ENCODE measurements at places on chromosomes 7 and 10.

DNA sequence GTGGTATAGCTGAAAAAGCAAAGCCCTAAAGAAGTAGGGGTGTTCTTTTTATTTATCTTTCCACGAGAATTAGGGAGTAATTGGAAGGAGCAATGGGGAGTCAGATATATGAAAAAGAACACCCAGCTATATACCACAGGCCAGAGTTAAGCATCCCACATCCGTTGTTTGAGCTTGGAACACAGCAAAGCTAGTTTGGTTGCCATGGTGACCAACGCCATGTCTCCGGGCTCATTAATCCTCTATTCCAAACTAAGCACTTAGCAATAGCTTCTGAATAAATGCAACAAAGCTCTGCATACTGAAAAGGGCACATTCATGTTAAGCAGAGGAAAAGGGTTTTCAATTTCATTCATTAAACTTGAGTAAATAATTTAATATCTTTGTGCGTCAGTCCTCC, 23.5 kb downstream of the ASB4 start:
- H3K27ac ChIP-seq = no peak overlapping the region
- H3K36me3 ChIP-seq = no peaks in the 10 kb centered on the region
- no peak overlapping the region for H3K4me3 ChIP-seq
- DNase-seq = no peak

GRCh38 chr7:51428217-51428887, 111.7 kb upstream of the COBL start:
- H3K4me1 ChIP-seq = no peaks in the 10 kb centered on the region
- H3K4me3 ChIP-seq = no peak overlapping the region

GRCh38 chr10:21534604-21535493, 817 bp downstream of the MLLT10 start:
- peak overlapping the region; percentile 79 for H3K27ac ChIP-seq
- H3K4me3 ChIP-seq = peak overlapping the region; percentile 85

DNA sequence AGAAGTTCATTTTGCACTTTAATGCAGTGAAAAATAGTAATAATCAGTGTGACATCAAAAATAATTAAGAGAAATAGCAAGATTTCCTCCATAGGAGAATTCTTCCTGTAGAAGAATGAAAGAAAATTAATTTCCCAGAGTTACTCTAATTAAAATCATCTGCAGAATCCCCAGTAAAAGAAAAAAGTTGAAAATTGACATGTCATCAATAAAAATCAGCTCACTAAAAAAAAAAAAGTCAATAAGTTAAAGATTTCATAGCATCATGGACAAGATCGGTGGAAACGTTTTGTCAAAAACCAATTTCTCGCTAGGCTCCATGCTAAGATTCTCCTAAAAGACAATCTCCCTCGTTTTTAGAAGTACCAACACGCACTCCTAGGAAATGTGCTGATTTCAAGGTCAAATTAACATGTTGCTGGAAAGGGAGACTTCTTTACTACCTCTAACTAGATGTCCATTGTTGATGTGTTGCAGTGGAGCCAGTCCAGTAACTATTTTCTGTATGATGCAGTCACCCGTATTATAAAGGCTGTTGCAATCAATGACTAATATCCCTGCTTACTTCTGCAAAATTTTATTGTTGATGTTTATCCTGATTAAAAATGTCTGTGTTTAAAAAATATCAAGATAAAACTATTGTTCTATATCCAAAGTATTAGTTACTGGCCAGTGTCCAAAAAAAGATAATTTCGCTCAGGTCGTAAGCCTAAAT, 591.9 kb upstream of the MGMT start:
- H3K36me3 ChIP-seq = no peaks in the 10 kb centered on the region
- H3K4me1 ChIP-seq = no peaks in the 10 kb centered on the region
- no peak overlapping the region for H3K27ac ChIP-seq

DNA sequence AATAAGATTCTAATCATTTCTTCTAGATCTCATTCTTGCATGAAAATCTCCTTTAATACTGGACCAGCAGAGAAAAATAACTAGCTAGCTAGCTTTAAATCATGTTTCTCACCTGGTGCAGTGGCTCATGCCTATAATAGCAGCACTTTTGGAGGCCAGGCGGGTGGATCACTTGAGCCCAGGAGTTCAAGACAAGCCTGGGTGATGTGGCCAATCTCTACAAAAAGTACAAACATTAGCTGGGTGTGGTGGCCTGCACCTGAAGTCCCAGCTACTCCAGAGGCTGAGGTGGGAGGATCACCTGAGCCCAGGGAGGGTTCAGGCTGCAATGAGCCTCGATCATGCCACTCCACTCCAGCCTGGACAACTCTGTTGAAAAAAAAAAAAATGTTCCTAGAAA, 99.2 kb downstream of the BAMBI start:
- H3K4me3 ChIP-seq = no peak overlapping the region
- no peaks in the 10 kb centered on the region for H3K4me1 ChIP-seq
- DNase-seq = no peak
- H3K27me3 ChIP-seq = no peaks in the 10 kb centered on the region
- no peak overlapping the region for H3K27ac ChIP-seq
- H3K36me3 ChIP-seq = no peaks in the 10 kb centered on the region

GRCh38 chr7:152459724-152460251, 24.0 kb upstream of the KMT2C start:
- peaks cover 6% of the 10 kb centered on the region for H3K36me3 ChIP-seq
- no peaks in the 10 kb centered on the region for H3K27me3 ChIP-seq
- no peak for DNase-seq
- H3K4me1 ChIP-seq = no peaks in the 10 kb centered on the region
- H3K4me3 ChIP-seq = no peak overlapping the region

DNA sequence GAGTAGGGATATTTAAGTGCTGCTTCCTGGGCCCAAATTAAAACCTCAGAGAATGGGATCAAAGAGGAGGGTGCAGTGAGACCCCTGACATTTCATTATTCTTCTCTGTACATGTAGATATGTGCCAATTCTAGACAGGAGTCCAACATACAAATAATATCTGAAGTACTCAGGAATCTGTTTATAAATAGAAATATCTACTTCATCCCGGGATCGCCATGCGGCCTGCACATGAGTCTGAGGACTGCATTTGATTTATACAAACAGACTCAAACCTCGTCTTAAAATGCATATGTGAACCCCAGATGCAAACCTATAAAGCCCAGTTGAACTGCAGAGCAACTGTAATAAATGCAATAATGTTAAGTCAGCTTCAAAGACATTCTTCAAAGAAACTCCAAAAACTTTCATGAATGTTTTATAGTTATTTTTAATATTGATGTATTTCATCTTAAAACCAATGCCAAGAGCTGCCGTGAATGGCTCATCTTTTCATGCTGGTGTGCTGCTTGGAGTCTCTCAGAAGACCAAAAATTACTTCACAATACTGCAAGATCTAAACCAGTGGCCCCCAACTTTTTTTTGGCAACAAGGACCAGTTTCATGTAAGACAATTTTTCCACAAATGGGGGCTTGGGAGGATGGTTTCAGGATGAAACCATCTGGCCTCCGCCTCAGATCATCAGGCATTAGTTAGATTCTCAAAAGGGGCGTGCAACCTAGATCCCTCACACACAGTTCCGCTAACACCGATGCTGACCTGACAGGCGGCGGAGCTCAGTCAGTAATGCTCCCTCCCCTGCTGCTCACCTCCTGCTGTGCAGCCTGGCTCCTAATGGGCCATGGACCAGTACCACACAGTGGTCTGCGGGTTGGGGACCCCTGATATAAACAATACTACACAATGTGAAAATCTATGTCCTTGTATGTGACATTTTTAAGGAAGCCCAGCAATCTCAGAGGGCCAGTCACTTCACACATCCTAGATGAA, 166.9 kb downstream of the PARD3 start:
- no peaks in the 10 kb centered on the region for H3K4me1 ChIP-seq
- H3K36me3 ChIP-seq = peaks cover 1% of the 10 kb centered on the region
- H3K27me3 ChIP-seq = peaks cover 24% of the 10 kb centered on the region
- H3K4me3 ChIP-seq = no peak overlapping the region
- DNase-seq = no peak

GRCh38 chr10:26460736-26461135, 22.6 kb downstream of the APBB1IP start:
- H3K4me1 ChIP-seq = peaks cover 68% of the 10 kb centered on the region
- H3K27me3 ChIP-seq = no peaks in the 10 kb centered on the region
- H3K4me3 ChIP-seq = no peak overlapping the region
- H3K36me3 ChIP-seq = peaks cover 9% of the 10 kb centered on the region
- DNase-seq = no peak
- no peak overlapping the region for H3K27ac ChIP-seq

DNA sequence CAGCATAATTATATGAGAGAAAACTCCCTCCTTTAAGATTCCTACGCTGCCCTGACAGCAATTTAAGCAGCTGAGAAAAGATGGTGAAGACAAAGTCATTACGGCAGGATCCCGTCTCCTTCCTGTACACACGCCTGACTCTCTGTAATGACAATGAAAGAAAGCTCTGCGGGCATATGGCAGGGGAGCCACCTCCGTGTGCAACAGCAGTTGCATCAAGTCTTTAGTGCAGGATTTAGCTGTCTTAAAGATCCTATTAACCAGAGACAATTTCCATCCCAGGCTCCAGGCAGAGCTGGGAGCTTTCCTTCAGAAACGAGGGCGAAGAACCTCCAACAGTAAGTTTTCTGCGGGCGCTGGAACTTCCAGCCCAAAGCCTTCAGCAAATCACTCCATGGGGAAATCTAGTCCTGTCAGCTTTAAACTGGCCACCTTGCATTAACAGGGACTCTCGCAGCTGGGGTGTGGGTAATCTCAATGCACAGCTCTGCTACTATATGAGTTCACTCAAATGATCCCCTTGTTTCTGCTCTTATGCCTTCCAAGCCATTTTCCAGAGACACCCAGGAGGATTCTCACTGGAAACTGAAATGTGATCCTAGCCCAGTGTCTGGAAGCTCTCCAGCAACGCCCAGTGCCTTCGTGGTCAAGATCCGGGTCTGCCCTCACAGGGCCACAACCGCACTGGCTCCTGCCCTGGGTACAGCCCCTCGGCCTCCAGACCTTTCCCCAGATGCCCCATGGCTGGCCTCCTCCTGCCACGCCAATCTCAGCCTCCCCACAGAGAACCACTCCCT, 74.9 kb downstream of the CTBP2 start:
- H3K27ac ChIP-seq = no peak overlapping the region
- H3K4me3 ChIP-seq = no peak overlapping the region
- no peaks in the 10 kb centered on the region for H3K4me1 ChIP-seq
- no peak for DNase-seq
- peaks cover 4% of the 10 kb centered on the region for H3K36me3 ChIP-seq
- peaks cover 46% of the 10 kb centered on the region for H3K27me3 ChIP-seq

DNA sequence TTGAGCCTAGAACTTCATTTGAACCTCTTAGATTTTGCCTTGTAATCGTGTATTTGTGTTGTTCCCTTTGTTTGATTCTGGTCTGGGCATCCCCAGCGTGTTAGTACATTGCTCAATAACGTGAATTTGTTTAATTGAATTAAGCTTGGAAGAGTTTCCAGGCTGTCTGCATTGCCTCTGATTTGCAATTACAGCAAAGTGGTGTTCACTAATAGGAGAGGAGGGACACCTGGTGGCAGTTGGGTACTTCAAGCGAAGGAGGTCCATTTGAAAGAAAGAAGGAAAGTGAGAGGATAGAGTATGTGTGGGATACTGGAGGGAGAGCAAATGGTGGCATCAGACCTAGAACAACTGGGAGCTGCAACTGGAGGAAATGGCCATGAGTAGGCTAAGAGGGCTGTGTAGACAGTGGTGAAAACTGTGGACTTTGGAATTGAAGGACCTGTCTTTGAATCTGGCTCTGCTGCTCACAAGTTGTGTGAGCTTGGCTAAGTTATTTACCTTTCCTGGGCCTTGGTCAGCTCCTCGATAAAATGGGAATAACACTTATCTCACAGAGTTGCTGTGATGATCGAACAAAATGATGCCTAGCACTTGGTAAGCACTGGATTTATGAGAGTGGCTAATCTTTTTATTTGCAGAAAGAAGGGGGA, 15.1 kb downstream of the LSMEM1 start:
- no peaks in the 10 kb centered on the region for H3K36me3 ChIP-seq
- no peaks in the 10 kb centered on the region for H3K4me1 ChIP-seq
- no peak overlapping the region for H3K4me3 ChIP-seq
- H3K27me3 ChIP-seq = peaks cover 22% of the 10 kb centered on the region
- H3K27ac ChIP-seq = no peak overlapping the region

- no peaks in the 10 kb centered on the region for H3K27me3 ChIP-seq
- H3K36me3 ChIP-seq = peaks cover 1% of the 10 kb centered on the region
- H3K4me3 ChIP-seq = no peak overlapping the region
- H3K4me1 ChIP-seq = peaks cover 14% of the 10 kb centered on the region
- H3K27ac ChIP-seq = no peak overlapping the region
- no peak for DNase-seq
These were observed 31.4 kb upstream of the CDH23 start for GRCh38 chr10:71365366-71365765.
